Forelimb muscle (tissue), 1 donor: ENCODE measurements at places on chromosomes 3 and 15.
A peak's percentile ranks its signal among the peaks of the same experiment; 100 is the strongest.

DNA sequence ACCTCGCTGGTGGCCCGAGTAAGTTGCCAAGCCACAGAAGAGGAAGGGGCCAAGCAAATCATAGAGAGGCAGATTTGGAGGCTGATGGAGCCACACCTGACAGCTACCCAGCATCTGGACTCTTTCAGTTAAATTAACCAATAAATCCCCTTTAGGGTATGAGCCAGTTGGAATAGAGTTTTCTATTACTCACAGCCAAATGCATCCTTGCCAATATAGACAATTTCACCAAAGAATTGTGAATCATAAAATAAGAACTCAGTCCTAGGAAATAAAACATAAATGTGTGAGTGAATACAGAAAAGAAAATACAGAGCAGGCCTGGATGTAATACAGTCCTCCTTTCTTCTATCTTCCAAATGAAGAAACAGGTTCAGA is 161.6 kb upstream of the ANKRD28 start:
- no peak for DNase-seq

DNA sequence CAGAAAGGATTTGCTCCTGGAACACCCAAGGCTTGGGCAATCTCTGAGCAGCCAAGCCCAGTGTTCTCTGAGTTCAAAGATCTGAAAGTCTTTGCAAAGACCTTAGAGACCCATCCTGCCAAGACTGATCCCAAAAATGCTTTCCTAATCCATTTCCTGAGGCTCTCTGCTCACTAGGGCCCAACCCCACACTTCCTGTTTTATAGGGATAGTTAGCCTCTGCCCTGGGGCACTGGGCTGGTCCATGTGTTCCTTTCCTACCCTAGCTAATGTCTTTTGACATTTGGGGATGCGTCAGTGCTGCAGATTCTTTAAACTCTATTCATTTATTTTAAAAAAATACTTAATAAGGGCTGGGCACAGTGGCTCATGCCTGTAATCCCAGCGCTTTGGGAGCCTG is 372.7 kb downstream of the ROBO2 start:
- no peak for DNase-seq

GRCh38 chr15:29062179-29062591 is 176.4 kb downstream of the APBA2 start:
- no peak for DNase-seq

GRCh38 chr15:100400996-100401395 is 59.2 kb upstream of the ADAMTS17 start:
- no peak for DNase-seq

DNA sequence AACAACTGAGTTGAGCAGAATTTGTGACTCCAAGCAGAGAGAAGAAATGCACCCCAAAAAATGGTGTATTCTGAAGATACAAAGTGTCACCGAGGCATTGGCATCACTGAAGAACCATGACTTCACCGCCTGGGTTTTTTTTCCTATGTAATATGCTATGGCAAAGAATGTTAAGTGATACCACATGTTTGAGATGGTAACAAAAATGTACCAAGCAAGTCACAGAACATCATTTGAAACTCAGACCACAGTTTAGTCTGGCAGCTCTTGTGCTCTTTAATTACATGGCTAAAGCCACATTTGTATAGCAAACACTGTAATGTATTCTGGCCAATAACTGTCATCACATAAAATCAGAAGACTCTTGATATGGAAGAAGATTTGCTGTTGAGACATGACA is 323.5 kb downstream of the ULK4 start:
- no peak for DNase-seq

DNA sequence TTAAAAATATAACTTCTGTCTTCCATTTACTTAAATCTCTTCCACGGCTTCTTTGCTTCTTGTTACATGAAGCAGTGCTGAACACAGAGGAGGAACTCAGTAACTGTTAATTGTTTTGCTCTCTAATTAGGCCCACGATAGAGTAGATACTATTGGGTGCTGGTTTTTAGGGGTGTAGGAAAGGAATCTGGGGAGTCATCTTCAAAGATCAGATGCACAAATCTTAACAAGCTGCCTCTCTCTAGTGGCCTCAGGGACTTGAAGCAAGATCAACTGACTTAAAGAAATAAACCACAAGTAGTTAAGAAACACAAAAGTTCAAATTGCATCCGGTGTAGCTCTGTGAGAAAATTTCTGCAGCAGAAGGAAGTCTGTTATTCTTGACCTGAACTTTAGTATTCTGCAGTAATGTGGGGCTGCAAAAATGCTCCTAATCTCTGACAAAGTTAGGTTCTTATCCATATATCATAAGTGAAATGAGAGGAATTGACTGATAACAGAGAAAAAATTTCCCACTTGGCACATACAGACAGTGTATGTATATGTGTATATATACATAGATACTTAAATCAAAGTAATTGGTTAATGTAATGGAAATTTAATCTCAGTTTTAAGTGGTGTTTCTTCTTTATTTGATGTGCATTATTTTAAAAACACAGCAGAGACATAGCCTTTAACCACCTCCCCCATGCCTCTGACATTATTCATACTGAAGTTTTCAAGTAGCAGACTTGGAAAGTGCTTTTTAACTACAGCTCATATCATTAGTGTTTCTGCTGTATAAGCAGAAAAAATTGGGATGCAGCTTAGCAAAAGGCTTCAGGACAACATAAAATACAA is 51.8 kb downstream of the CHST2 start:
- DNase-seq, result no peak

GRCh38 chr3:170717410-170718402 is 131.8 kb upstream of the SLC7A14 start:
- no peak for DNase-seq

DNA sequence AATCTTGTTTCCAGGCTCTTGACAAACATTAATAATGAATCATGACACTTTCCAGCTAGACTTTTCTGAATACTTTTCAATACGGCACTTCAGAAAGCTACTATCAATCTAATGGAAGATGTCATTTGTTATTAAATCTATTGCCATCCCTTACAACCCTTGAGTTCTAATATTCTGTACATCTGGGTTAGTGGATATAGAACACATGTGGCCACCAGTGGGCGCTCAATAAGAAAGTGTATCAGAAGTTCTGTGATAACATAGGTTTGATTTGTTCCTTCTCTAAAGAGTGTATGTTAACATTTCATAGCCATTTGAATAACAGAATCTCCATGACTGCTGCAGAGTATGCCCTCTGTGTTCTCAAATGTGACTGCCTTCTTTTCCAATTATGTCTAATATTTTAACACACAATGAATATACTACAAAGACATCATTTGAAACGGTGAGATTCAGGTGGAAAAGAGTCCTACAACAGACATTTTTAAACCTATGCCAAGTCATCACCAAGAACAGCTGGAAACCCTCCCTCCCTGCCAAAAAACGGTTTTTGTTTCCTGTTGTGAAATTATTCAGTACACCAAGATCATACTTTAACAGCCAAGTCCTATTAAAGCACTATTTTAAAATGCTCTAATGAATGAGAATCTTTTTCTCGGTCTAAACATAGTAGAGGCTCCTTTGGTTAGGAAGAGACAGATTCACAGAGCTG is 22.2 kb downstream of the ALDH1A2 start:
- no peak for DNase-seq

DNA sequence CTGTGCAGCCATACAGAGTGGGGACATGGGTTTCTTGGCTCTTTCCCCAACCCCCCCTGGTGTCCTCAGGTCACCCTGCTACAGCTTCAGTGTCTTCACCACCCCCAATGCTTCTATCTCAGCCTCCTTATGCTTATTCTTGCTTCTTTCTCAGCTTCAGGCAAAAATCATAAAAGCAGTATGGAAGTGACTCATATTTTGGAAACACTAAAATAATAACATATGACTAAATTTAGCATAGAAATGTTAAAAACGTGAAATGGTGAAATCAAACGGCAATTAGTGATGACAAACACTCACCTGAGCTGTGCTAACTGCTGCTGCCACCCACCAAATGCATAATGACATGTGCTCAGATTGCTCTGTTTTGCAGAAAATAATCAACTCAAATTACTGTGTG is 475.2 kb upstream of the EPHA3 start:
- DNase-seq, result no peak

GRCh38 chr15:31516440-31516839 is 189.8 kb downstream of the KLF13 start:
- no peak for DNase-seq

GRCh38 chr15:42549032-42549491 is 424 bp downstream of the HAUS2 start:
- DNase-seq, result peak; percentile 17

- no peak for DNase-seq
Observed at GRCh38 chr15:35533130-35534110, 12.5 kb downstream of the DPH6 start.
